Activated B cell treated with CpG ODN at 0.5 μM for 24 hours (primary cell): ENCODE measurements at places on chromosomes 5 and 9.

GRCh38 chr9:75431375-75431774 lies 343.1 kb downstream of the OSTF1 start:
- no peak for DNase-seq

GRCh38 chr5:173670130-173670651 lies 53.7 kb upstream of the BOD1 start:
- no peak for DNase-seq

GRCh38 chr9:36293918-36294317 lies 35.7 kb upstream of the GNE start:
- no peak for DNase-seq

DNA sequence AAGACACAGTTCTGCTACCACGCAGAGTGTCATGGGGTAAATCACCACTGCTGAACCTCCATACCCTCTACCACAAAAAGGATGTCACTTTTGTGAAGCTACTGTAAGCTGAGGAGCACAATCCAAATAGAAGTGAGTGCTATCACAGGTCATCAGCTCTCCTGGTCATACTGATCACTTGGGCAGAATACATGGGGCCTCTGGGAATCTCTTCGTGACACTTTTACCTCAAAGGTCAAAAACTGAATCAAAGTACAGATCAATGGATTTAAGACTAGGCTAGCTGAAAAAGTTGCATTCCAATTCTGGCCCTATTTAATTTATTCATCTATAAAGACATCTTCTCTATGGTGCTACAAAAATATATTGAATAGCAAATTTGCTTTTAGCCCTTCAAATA lies 115.5 kb downstream of the MPDZ start:
- no peak for DNase-seq

DNA sequence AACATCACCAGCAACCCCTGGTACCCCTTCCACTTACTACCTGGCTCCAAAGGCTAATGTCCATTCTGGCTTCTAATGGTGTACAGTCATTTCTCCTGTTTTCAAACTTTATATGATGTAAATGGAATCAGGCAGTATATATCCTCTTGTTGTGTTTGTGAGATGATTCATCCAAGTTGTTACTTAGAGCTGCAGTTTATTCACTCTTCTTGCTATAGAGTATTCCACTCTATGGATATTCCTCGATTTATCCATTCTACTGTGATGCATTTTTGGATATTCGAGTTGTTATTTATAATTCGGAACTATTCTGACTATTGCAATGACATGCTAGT lies 32.4 kb downstream of the IRF1 start:
- DNase-seq, result no peak

DNA sequence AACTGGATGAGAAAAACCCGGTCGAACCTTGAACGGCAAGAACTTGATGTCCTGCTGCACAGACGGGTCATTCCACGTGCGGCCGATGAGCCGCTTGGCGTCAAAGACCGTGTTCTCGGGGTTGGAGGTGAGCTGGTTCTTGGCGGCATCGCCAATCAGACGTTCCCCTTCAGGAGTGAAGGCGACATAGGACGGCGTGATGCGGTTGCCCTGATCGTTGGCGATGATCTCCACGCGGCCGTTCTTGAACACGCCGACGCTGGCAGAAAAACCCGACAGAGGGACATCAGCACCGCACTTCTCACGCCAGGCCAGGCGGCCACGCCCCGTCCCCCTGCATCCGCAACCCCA lies 519 bp downstream of the HSPA5 start:
- DNase-seq, result no peak
